ENCODE measurements at places on chromosomes 12 and 14. TPM values are rescaled to one million over a fixed set of nuclear protein-coding genes. Genes with fewer than 3 reads are reported as not detected.

DNA sequence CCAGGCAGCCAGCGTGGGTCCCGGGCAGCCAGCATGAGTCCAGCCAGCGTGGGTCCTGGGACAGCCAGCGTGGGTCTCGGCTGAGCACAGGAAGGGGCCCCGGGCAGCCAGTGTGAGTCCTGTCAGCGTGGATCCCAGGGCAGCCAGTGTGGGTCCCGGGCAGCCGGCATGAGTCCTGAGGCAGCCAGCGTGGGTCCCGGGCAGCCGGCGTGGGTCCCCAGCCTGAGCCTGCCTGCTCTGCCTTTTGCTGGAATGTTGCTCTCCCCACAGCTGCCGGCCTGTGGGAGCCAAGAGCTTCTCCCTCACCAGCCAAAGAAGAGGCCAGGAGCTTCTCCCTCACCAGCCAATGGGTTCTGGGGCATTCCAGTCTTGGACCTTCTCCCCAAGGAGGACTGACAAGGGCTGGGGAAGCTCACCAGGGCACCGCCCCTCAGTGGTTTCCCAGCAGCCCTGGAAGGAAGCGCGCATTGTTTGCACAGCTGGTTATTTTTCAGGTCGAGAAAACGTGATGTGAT is 15.0 kb upstream of the RFLNA start:
- H3K27me3 ChIP-seq: no peaks in the 10 kb centered on the region
- H3K27ac ChIP-seq: no peak overlapping the region
- DNase-seq: no peak
- no peak overlapping the region for H3K4me3 ChIP-seq
- H3K4me1 ChIP-seq: no peaks in the 10 kb centered on the region
- no peaks in the 10 kb centered on the region for H3K36me3 ChIP-seq

SPIC gene
- total RNA-seq: not detected

CDKN3 gene
- total RNA-seq: 33.8 TPM

IFNG-AS1 gene
- 0.95 TPM for total RNA-seq

GRCh38 chr12:39074063-39074462 is 168.7 kb upstream of the CPNE8 start:
- H3K27me3 ChIP-seq: no peaks in the 10 kb centered on the region
- H3K4me3 ChIP-seq: no peak overlapping the region
- H3K27ac ChIP-seq: no peak overlapping the region
- DNase-seq: no peak
- no peaks in the 10 kb centered on the region for H3K36me3 ChIP-seq
- no peaks in the 10 kb centered on the region for H3K4me1 ChIP-seq

- H3K4me3 ChIP-seq: no peak overlapping the region
- no peaks in the 10 kb centered on the region for H3K27me3 ChIP-seq
- no peak overlapping the region for H3K27ac ChIP-seq
- no peaks in the 10 kb centered on the region for H3K36me3 ChIP-seq
- DNase-seq: no peak
Measured at GRCh38 chr12:131370321-131370720, 340.6 kb upstream of the SFSWAP start.

MAP1LC3B2 gene
- 0.96 TPM for total RNA-seq

Data from CD8-positive, alpha-beta memory T cell (primary cell).